Ovary (tissue), 10 donors: ENCODE measurements at places on chromosomes 3 and 15. TPM values are rescaled to one million over a fixed set of nuclear protein-coding genes. Genes with fewer than 3 reads are reported as not detected.

DNA sequence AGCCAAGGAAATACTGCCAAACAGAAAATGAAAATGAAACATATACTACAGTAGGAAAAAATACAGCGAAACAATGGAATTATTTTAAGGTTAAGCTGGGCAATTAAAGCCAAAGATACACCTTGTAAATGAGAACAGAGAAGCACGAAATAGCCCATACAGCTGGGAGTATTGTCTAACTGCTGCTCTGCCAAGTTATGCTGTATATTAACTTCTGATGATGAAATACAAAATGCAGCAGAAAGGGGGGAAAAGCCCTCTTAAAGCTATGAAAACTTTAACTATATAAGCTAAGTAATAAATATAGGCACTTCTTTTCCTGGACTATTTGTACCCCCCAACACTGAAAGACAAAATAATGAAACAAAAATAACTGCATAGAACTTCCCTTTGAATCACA lies 449.0 kb downstream of the FOXP1 start:
- peak overlapping the region; percentile 77 for H3K27ac ChIP-seq
- H3K4me1 ChIP-seq: peaks cover 19% of the 10 kb centered on the region

GRCh38 chr3:5017925-5018531 lies 38.8 kb downstream of the BHLHE40 start:
- no peaks in the 10 kb centered on the region for H3K27me3 ChIP-seq
- H3K4me3 ChIP-seq: no peak overlapping the region
- H3K36me3 ChIP-seq: no peaks in the 10 kb centered on the region
- H3K27ac ChIP-seq: no peak overlapping the region

DNA sequence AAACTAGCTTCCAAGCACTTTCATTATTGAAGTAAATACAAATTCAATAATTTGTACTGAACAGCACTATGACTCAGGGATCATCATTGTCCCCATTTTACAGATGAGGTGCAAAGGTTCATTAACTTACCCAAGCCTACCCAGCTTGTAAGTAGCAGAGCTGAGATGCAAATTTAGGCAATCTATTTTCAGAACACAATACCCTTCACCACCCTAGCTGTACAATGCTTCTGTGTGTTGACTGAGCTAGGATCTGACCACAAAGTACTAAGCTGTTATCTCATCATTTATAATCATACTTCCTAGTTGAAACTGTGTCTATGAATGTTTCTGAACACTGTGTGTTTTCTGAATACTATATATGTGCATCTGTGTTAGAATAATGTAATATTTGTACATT lies 3.2 kb upstream of the ILDR1 start:
- no peaks in the 10 kb centered on the region for H3K36me3 ChIP-seq
- no peaks in the 10 kb centered on the region for H3K27me3 ChIP-seq
- no peak overlapping the region for H3K27ac ChIP-seq
- no peaks in the 10 kb centered on the region for H3K4me1 ChIP-seq

DNA sequence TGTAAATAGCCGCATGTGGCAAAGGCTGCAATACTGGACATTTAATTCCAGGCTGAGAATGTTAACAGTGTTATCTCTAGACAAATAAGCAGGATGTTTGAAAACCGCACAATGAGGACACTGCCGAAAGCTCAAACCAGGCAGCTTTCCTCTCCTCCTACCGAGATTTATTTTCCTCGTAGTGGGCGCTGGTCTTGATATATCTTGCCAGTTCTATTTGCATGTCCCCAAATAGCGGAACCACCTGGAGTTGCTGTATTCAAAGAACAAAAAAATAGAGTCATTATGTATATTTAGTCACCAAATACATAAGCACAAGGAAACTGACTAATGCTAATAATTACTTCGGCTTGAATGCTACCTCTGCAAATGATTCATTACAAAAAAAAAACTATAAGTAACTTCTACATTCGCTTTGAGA lies 46.5 kb downstream of the CYFIP1 start:
- H3K36me3 ChIP-seq: no peaks in the 10 kb centered on the region
- no peak for DNase-seq
- H3K27ac ChIP-seq: no peak overlapping the region
- no peaks in the 10 kb centered on the region for H3K27me3 ChIP-seq
- H3K4me3 ChIP-seq: no peak overlapping the region

- no peaks in the 10 kb centered on the region for H3K4me1 ChIP-seq
- no peak overlapping the region for H3K4me3 ChIP-seq
- H3K27me3 ChIP-seq: no peaks in the 10 kb centered on the region
- no peak overlapping the region for H3K27ac ChIP-seq
- H3K36me3 ChIP-seq: no peaks in the 10 kb centered on the region
These were observed 963.4 kb downstream of the ROBO1 start for GRCh38 chr3:78804251-78805037.

DNA sequence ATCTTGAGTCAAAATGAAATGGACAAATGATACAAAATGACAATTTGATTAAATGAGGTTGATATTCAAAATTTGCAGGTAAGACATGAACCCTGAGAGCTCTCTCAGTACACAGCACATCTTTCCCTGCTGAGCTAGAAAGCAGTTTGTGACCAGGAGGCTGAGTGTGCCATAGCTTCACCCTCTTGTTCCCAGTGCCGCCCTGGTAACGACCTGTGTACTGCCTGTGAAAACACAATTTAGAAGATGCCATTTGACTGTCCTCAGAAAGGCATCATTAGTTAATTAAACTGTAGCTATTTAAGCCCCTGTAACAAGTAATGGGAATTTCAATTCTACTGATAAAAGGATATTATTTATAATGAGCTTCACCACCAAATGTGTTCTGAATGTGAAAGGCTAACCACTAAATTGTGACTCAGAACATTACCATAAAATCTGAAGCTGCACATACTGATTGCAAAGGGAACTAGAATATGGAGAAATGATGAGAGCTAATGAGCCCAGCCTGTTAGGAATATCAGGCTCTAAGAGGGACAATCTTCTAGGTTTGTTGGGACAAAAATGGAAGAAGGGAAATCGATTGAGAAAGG lies 212.9 kb upstream of the ARPP21 start:
- no peak overlapping the region for H3K4me3 ChIP-seq
- H3K27me3 ChIP-seq: peaks cover 2% of the 10 kb centered on the region
- DNase-seq: no peak
- H3K4me1 ChIP-seq: no peaks in the 10 kb centered on the region
- H3K27ac ChIP-seq: no peak overlapping the region

DNA sequence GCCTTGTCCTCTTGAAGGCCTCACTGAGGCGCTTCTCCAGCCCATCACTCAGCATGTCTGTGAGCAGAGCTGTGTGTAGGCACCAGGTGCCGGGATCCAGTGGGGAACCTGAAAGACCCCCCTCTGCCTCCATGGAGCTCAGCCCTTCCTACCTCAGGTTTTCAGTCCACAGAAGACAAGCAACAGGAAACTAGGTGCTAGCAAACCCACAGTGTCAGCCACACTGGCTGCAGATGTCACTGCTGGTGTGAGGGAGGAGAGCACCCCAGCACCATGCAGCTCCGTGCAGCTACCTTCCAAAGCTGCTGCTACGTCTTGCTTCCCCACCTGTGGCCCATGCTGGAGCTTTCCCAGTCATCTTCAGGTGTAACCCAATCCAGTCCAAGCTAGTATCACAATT lies 17.9 kb downstream of the PSTPIP1 start:
- no peak overlapping the region for H3K27ac ChIP-seq
- H3K4me3 ChIP-seq: no peak overlapping the region
- no peak for DNase-seq

DNA sequence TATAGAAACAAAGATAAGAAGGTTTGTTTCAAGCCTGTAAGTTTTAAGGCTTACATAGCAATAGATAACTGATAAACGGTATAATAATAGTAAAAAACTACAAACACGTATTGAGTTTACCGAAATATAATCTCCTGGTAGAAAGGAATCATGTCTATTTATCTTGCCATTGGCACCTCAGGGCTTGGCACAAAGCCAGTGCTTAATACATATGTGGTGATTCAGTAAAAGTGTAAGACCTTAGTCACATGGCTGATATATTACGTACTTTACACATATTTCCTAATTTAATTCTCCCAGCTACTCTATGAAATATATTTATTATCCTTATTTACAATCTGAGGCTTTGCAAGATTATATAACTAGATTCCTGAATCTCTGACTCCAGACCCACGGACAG lies 32.0 kb upstream of the SLCO3A1 start:
- H3K4me1 ChIP-seq: no peaks in the 10 kb centered on the region
- no peak overlapping the region for H3K4me3 ChIP-seq
- H3K27me3 ChIP-seq: no peaks in the 10 kb centered on the region
- H3K27ac ChIP-seq: no peak overlapping the region

ACKR4 gene
- 0.28 TPM for total RNA-seq

ZFAND6 gene
- total RNA-seq: 70.3 TPM

BTD gene
- 23.1 TPM for total RNA-seq

PTH1R gene
- 16.2 TPM for total RNA-seq

SLC7A14 gene
- total RNA-seq: 0.05 TPM

BFSP2 gene
- not detected for total RNA-seq
